ENCODE measurements at places on chromosomes 7 and 10.

DNA sequence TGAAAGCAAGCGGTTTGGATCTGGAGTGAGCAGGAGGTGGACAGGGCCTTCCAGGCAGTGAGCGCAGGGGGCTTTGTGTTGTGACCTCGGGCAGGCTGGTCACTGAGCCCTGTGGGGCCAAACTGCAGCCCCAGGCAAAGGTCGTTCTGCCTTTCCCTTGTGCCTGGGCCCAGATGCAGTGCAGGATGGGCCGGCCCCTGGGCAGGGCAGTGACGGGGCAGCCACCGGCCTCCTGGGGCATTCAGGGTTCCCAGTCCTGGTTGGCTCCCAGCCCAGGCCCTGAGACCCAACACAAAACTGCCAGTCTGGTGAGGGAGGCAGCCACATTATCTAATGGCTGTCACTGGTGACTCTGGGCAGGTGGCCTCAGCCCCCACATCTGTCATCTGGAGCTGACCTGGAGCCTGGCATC lies 7.1 kb downstream of the ARPC1B start:
- DNase-seq, result no peak

- DNase-seq, result no peak
These were observed 4.8 kb downstream of the IMPDH1 start for GRCh38 chr7:128404886-128405470.

DNA sequence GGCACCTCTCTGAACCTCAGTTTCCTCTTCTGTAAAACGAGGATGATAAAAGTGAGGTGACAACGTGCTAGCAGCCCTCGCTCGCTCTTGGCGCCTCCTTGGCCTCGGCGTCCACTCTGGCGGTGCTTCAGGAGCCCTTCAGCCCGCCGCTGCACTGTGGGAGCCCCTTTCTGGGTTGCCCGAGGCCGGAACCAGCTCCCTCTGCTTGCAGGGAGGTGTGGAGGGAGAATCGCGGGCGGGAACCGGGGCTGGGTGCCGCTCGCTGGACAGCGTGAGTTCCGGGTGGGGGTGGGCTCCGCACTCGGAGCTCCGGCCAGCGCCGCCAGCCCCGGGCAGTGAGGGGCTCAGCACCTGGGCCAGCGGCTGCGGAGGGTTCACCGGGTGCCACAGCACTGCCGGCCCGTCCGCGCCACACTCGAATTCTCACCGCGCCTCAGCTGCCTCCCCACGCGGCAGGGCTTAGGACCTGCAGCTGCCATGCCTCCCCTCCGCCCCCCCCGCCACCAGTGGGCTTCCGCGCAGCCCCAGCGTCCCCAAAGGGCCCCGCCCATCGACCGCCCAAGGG lies 24.3 kb upstream of the ACSL5 start:
- DNase-seq, result no peak

DNA sequence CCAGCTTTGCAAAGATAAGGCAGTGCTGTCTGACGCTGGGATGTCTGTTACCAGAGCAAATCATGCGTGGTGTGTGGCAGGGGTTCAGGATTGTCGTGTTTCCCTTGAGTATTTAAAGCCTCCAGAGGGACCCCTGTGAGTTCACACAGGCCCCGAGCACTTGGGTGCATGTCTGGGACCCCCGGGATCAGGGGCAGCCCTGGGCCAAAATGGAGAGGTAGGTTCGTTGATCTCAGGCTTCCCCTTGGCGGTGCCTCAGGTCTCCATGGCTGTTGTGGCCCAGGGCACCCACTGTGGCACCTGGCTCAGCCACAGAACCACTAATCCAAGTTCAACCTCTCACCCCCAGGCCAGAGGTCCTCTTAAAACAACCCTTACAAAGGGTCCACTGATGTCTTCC lies 523.1 kb upstream of the DPP6 start:
- no peak for DNase-seq
